Kidney (tissue), 22 donors: ENCODE measurements at places on chromosomes 11 and 22. TPM values are rescaled to one million over a fixed set of nuclear protein-coding genes. Genes with fewer than 3 reads are reported as not detected.
A peak's percentile ranks its signal among the peaks of the same experiment; 100 is the strongest.

DNA sequence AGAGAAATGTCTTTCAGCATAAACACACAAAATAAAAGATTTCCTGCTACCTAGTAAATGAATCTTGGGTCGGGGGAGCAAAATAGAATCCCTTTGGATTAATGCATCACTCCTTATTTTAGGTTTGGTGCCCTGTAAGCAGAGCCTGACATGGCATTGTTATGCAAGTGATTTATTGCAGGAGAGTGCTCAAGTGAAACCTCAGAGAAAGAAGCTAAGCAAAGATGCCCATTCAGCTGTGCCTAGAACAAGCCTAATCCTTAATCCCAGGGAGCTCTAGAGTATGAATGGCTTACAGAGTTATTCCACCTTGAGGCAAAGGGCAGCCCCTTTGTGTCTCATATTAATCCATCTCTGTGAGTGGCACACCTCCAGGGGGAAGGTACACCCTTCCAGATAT lies 21.1 kb downstream of the C11orf87 start:
- no peak for DNase-seq
- H3K4me1 ChIP-seq: no peaks in the 10 kb centered on the region
- no peak overlapping the region for H3K4me3 ChIP-seq
- no peak overlapping the region for H3K27ac ChIP-seq

GRCh38 chr22:24209016-24209415 lies 27.7 kb downstream of the SUSD2 start:
- no peak for DNase-seq
- H3K27me3 ChIP-seq: no peaks in the 10 kb centered on the region
- no peaks in the 10 kb centered on the region for H3K4me1 ChIP-seq

GRCh38 chr11:87331273-87331672 lies 293.5 kb downstream of the TMEM135 start:
- no peaks in the 10 kb centered on the region for H3K27me3 ChIP-seq
- no peaks in the 10 kb centered on the region for H3K4me1 ChIP-seq
- H3K27ac ChIP-seq: no peak overlapping the region
- H3K36me3 ChIP-seq: no peaks in the 10 kb centered on the region
- DNase-seq: no peak

- no peak overlapping the region for H3K27ac ChIP-seq
- no peaks in the 10 kb centered on the region for H3K4me1 ChIP-seq
- H3K27me3 ChIP-seq: no peaks in the 10 kb centered on the region
- no peaks in the 10 kb centered on the region for H3K36me3 ChIP-seq
- no peak for DNase-seq
- H3K4me3 ChIP-seq: no peak overlapping the region
These were observed 45.1 kb downstream of the FLI1 start for GRCh38 chr11:128738942-128739341.

DNA sequence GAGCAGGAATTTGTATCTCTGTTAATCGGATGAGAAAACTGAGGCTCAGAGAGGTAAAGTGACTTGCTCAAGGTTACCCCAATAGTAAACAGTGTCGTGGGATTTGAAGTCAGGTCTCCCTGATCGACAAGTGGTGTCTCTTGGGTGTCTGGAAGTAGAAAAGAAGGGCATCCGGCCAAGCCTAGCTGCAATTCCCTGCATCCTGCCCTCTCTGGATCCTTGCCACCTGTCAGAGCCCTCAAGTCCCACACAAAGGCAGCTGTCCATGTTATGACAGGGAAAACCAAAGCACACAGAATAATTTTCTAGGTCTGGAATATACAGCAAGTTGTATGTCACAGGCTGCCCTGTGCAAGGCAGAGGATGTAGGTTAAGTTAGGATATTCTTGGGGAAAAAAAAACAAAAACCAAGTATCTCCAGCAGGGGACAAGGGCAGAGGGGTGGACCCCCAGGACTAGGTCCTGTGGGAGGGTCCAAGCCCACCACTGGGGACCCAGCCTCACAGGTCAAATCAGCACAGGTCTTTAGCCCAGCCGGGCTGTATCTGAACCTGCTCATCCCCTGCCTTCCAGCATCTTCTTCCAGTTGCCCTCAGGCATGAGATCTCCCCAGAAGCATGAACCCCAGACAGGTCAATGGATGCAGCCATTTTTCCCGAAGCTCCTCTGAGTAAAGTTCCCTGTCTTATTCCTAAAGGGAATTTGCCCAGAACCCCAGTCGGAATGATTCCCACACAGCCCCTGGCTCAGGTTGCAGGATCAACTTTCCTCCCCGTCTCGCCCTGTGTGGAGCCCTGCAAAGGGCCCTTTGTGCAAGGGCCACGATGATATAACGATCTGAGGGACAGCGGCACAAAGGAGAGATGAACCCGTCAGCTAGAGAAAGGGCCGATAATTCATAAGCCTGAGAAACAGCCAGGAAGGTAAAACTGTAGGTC lies 15.0 kb downstream of the USH1C start:
- H3K27me3 ChIP-seq: no peaks in the 10 kb centered on the region
- no peaks in the 10 kb centered on the region for H3K36me3 ChIP-seq
- no peak overlapping the region for H3K4me3 ChIP-seq
- no peak overlapping the region for H3K27ac ChIP-seq

DNA sequence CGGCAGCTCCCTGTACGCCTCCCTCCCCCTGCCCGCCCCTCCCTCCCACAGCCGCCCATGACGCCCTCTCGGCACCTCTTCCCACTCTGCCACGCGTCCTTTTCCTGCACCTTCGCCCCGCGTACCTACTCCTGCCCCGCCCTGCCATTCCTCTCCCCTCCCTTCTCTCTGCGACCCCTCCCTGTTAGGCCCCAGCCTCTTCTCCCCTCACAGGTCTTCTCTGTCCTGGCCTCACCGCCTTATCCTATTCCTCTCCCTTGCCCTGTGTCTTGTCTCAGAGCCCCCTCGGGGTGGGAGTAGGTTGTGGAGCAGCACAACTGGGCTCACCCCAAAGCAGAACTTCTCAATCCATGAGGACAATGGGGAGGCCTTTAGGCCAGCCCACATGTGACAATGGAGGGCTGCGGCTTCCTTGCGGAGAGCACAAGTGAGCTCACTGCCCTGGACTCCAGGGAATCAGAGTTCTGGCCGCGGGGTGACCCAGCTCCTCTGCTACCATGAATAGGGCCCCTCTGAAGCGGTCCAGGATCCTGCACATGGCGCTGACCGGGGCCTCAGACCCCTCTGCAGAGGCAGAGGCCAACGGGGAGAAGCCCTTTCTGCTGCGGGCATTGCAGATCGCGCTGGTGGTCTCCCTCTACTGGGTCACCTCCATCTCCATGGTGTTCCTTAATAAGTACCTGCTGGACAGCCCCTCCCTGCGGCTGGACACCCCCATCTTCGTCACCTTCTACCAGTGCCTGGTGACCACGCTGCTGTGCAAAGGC lies 539 bp downstream of the SLC35C1 start:
- peak overlapping the region; percentile 88 for H3K4me3 ChIP-seq
- peak overlapping the region; percentile 83 for H3K27ac ChIP-seq
- no peaks in the 10 kb centered on the region for H3K4me1 ChIP-seq
- H3K27me3 ChIP-seq: no peaks in the 10 kb centered on the region

DNAJB13 gene
- 4.3 TPM for total RNA-seq

SCN2B gene
- 0.25 TPM for total RNA-seq

GRCh38 chr11:104291646-104292045 lies 127.7 kb upstream of the PDGFD start:
- no peaks in the 10 kb centered on the region for H3K27me3 ChIP-seq
- H3K36me3 ChIP-seq: no peaks in the 10 kb centered on the region
- H3K27ac ChIP-seq: no peak overlapping the region
- no peak overlapping the region for H3K4me3 ChIP-seq
- DNase-seq: no peak

DCDC1 gene
- 6.6 TPM for total RNA-seq

GRCh38 chr11:124874571-124875255 lies 9.5 kb downstream of the ROBO3 start:
- peaks cover 25% of the 10 kb centered on the region for H3K27me3 ChIP-seq
- H3K4me1 ChIP-seq: no peaks in the 10 kb centered on the region
- no peak for DNase-seq
- no peak overlapping the region for H3K4me3 ChIP-seq

PIWIL4 gene
- total RNA-seq: 6.0 TPM

DNA sequence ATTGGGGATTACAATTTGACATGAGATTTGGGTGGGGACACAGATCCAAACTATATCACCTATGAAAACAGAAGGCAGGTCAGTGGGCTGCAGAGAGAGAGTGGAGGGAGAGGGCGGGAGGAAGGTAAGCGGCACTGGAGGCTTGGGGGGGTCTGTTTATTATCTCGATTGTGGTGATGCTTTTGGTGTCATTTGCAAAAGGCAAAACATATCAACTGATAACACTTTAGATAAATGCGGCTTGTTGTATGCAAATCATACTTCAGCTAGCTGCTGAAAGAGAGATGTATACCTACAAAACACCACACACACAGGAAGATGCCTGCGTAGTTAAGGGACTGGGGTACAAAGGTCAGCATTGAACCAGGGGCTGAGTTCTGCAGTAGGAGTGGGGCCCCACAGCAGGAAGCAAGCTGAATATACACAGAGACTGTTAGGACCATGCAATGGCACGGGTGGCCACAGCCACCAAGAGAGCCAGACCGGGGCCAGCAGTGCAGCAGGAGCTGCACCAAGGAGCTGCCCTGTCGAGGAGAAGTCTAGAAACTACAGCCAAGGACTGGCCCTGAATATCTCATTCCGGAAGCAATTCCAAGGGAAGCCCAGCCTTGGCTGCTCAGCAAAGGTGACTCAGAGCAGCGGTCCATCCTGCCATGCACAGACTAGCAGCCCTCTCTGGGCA lies 23.8 kb upstream of the TOLLIP start:
- H3K36me3 ChIP-seq: no peaks in the 10 kb centered on the region
- no peak overlapping the region for H3K27ac ChIP-seq
- no peaks in the 10 kb centered on the region for H3K27me3 ChIP-seq
- no peak overlapping the region for H3K4me3 ChIP-seq
- H3K4me1 ChIP-seq: peaks cover 8% of the 10 kb centered on the region

SPI1 gene
- 39.8 TPM for total RNA-seq

PKNOX2 gene
- total RNA-seq: 6.0 TPM

GRCh38 chr11:36214976-36215692 lies 74.1 kb downstream of the COMMD9 start:
- H3K4me3 ChIP-seq: no peak overlapping the region
- no peak overlapping the region for H3K27ac ChIP-seq
- DNase-seq: no peak

SNX19 gene
- 67.5 TPM for total RNA-seq

GRCh38 chr11:30561691-30562415 lies 24.3 kb downstream of the MPPED2 start:
- H3K27ac ChIP-seq: no peak overlapping the region
- H3K27me3 ChIP-seq: no peaks in the 10 kb centered on the region
- DNase-seq: no peak
- H3K4me1 ChIP-seq: no peaks in the 10 kb centered on the region

CCDC116 gene
- total RNA-seq: 0.22 TPM
